ENCODE measurements at places on chromosomes 2 and 18.

DNA sequence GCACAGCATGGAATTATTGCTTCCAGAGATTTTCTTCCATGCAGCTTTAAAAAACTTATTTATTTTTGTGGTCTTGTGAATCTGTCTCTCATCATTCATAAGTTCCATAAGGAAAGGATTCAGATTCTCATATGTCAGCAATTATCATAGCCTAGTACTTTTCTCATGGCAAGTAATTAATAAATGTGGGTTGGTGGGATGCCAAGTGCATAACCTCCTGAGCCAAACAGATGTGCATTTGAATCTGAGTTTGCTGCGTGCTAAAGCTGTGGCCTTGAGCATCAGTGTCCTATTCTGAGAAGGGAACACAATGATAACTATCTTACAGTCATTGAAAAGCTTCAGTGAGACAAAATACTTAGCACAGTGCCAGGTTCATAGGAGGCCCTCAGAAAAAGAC is 331.9 kb downstream of the PDE11A start:
- DNase-seq: no peak

- DNase-seq: no peak
These were observed 344.3 kb upstream of the KYNU start for GRCh38 chr2:142533177-142533576.

DNA sequence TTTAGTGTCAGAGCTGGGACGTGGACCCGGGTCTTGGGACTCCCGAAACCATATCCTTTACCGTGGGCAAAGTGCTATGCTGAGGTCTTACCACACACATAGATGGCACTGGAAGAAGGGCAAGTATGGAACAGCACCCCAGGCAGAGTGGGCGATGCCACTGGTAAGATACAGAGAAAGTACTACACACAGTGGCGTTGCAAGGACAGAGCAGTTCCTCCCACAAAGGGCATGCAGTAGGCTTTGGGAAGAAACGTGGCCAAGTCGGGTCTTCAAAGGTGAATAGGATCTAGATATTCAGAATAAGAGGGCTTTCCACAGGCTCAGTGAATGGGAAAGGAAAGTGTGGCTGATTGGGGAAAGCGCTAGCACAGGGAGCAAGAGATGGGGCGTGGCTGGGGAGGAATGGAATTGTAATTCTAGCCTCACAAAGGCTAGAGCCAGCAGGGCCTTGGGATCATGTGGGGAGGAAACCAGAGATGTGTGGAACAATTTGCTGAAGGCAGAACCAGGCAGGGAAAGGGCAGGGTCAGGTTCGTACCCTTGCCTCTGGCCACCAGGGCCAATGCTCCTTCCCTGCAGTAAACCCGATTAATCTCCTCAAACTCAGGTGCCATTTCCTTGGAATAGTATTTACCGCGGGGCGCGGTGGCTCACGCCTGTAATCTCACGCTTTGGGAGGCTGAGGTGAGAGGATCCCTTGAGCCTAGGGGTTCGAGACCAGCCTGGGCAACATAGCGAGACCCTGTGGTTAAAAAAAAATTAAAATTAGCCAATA is 36.0 kb downstream of the PCBP1 start:
- DNase-seq: no peak

GRCh38 chr18:58900015-58900649 is 35.5 kb downstream of the ZNF532 start:
- DNase-seq: no peak

DNA sequence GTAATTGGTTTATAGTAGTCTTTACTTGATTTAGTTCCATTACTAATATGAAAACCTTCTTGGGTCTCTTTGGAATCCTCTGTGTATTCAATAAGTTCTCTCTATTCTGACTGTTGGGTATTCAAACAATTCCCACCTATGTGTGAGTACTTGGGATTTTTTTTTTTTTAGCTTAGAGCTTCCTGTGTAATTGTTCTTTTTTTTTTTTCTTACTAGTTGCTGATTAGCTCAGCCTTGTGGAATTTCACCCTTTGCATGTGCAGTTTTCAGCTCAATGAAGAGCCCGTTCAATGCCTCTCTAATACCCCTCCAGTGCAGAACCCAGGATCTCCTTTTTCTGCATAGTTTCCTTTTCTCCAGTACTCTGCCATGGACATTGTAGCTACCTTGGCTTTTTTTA is 339.1 kb upstream of the GALNT5 start:
- no peak for DNase-seq

GRCh38 chr2:168432565-168433186 is 23.4 kb upstream of the CERS6 start:
- no peak for DNase-seq

GRCh38 chr18:11544060-11544633 is 65.2 kb upstream of the SLC35G4 start:
- DNase-seq: no peak

DNA sequence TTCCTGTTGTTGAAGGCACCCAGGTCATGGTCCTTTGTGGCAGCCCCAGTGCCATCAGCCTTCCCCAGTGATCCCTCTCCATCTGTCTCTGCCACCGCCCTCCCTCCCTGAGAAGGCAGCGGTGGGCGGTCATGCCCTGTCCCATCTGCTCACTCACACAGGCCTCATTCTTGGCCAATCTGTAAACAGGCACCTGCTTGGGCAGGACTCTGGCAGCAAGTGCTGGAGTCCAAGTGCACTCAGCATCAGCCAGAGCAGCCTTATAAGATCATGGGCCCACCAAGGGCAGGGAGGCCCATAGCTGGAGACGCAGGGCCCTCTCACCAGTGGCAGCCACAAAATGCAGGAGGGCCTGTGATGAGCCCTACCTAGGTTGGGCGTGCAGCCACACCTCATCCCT is 140.9 kb downstream of the TWIST2 start:
- DNase-seq: no peak

GRCh38 chr2:193935114-193935513 is 1721.9 kb upstream of the SLC39A10 start:
- no peak for DNase-seq

DNA sequence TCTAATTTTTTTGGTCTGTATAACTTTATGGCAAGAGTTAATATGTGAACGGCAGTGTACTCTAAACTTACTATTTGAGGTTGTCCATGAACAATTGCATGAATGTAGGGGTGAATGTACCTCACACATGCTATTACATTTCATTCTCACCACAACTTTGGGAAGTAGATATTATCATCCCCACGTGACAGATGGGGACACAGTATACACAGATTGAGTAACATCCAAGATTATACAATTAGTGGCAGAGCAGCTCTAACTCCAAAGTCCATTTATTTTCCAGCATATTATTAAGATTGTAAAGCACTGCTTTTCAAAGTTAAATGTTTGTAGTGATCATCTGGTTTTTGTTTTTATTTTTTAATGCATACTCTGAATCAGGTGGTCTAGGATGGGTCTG is 622.1 kb upstream of the ZEB2 start:
- DNase-seq: no peak

- no peak for DNase-seq
These were observed 297.7 kb downstream of the SATB2 start for GRCh38 chr2:199160081-199160480.

DNA sequence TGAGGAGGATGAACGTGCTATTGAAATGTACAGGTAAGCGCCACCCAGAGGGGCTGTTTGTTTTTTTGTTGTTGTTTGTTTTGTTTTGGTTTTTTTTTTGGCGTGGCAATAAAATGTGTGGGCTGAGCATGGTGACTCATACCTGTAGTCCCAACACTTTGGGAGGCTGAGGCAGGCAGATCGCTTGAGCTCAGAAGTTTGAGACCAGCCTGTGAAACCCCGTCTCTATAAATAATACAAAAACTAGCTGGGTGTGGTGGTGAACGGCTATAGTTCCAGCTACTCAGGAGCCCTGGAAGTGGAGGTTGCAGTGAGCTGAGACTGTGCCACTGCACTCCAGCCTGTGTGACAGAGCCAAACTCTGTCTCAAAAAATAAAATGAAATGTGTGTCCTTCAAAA is 6.2 kb downstream of the PDCL3 start:
- DNase-seq: no peak

DNA sequence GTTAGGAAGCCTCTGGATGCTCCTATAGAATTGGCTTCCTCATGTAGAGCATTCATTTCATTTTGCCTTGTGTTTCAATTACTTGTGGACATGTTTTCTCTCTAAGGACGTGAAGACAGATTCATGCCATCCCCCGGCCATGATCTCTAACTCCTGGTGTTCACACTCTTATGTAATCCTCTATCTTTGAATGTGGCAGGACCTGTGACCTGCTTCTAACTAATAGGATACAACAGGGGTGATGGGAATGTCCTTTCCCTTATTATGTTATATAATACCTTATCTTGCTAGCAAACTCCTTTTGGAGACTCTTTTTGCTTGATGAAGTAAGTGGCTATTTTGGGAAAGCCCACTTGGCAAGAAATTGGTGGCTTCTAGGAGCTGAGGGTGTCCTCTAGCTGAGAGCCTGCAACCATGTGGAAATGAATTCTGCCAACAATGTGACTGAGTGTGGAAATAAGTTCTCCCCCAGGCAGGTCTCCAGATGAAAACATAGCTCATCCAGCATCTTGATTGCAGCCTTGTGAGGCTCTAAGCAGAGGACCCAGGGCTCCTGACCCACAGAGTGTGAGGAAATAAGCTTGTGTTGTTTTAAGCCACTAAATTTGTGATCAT is 13.8 kb downstream of the DPYSL5 start:
- no peak for DNase-seq

DNA sequence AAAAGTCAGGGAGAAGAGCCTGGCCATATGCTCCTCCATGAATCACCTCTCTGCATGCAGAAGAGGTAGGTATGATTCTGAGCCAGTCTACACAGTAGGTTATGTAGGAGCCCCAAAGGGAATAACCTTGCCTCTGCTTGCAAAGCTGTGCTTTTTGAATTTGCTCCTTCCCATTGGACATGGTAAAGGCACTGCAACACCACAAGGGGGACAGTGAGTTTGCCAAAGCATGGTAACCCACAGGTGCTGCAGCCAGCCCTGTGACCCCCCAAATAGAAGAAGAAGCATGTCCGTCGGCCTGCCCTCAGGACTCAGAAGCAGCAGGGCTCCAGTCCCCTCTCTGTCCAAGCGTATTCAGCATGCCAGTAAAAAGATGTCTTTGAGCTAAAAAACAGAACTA is 51.0 kb upstream of the BCL2L11 start:
- DNase-seq: no peak

DNA sequence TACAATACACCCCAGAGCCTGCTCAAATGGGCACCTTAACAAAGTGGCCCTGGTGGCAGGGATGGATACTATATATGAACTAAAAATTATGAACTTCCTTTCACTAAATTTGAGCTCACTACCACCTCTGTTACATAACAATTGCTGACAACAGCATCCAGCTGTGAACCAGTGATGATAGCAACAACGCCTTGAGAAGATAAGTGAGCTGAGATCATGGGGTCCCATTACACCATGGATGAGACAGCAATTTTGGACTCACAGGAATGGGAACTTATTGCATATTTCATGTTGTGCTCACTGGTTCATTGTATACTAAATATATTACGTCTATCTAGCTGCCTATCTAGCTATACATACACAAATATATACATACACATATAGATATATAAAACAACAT is 16.9 kb upstream of the ALMS1 start:
- DNase-seq: no peak

- DNase-seq: no peak
These were observed 8.7 kb upstream of the NGEF start for GRCh38 chr2:233021771-233022170.
